Fibroblast of skin of left quadriceps (primary cell): ENCODE measurements at places on chromosomes 2 and 18.

DNA sequence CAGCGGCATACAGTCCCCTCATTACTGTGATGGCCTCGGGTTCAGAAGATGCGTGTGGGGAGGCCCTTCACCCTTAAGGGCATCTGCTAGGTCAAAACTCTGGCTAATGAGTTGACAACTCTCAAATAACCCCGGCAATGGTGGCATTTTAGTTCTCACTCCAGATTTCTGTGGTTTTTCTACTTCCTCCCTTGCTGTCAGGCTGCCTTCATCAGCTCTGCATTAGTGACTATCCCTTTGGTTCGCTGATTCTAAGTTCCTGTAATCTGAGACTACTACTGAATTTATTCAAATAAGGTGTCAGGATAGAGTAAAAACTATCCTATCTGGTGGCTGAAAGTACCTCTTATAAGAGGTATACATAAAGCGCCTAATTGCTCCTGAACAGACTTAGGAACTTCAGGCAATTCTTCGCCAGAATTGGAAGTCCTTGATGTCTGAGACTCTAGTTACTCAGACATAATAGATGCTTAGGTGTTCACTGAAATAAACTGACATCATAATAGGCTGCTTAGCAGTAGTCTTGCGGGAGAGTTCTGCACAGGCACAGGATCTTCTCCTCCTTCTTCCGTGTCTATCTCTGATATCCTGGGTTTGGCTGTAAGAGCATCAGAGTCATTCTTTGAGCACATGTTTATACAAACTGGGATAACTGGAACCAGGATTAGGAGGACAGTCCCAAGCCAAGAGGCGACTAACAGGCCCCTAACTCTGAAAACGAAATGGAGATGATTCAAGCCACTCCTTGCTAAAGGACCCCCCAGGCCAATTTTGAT lies 194.5 kb downstream of the DNER start:
- DNase-seq = no peak

GRCh38 chr2:24354957-24355356 lies 5.4 kb downstream of the ITSN2 start:
- DNase-seq = no peak

DNA sequence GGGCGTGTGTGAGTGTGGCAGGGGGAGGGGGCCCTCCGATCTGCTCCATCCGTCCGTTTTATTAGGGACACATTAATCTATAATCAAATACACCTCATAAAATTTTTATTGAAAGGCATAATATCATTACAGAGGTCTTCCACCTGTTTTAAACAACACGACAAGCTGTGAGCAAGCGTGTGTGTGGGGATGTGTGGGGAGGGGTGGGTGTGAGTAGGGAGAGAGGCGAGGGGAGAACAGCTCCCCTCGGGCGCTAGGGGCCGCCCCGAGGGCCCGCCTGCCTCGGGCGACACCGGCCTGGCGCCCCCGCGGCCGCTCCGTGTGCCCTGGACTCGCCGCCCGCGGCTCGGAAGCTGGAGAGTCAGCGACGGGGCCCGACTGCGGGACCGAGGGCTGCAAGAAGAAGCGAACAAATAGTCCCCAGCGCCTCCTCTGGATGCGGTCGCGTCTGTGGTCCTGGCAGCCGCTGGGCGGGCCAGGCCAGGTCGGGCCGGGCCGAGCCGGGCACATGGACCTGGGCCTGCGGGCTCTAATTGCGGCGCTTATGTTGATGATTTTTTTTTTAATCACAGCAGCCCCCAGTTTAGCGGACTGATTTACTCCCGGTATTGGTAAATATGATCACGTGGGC lies 352 bp upstream of the HOXD9 start:
- DNase-seq = no peak

- DNase-seq = no peak
These were observed 30.1 kb downstream of the GREB1L start for GRCh38 chr18:21272016-21272579.

DNA sequence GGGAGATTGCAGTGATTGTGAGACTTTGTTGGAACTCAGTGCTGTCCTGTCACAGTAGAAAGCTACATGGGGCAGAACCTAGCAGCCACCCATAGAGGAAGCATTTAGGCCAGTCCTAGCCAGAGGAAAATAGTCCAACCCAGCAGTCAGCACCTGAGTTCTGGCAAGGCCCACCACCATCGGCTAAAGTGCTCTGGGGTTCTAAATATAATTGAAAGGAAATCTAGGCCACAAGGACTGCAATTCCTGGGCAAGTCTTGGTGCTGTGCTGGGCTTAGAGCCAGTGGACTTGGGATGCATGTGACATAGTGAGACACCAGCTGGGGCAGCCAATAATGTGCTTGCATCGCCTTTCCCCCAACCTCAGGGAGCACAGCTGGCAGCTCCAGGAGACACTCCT lies 28.9 kb upstream of the ACTR2 start:
- no peak for DNase-seq

DNA sequence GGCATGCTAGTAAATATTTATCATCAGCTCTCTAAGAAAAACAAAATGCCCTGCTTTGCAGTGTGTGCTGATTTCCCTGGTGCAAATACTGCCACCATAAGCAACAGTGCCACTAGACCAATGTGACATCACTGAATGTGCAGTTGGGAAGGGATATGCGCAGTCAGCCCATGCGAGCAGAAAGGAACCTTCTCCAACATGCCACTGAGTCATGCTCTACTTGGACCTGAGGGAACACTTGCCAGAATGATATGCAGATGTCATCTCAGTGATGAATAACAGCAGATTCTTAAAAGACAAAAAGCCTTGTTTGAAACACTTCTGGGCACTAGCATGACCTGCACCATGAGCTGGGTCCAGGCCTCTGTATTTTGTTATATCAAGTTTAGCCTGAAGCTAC lies 55.3 kb upstream of the REL start:
- no peak for DNase-seq

DNA sequence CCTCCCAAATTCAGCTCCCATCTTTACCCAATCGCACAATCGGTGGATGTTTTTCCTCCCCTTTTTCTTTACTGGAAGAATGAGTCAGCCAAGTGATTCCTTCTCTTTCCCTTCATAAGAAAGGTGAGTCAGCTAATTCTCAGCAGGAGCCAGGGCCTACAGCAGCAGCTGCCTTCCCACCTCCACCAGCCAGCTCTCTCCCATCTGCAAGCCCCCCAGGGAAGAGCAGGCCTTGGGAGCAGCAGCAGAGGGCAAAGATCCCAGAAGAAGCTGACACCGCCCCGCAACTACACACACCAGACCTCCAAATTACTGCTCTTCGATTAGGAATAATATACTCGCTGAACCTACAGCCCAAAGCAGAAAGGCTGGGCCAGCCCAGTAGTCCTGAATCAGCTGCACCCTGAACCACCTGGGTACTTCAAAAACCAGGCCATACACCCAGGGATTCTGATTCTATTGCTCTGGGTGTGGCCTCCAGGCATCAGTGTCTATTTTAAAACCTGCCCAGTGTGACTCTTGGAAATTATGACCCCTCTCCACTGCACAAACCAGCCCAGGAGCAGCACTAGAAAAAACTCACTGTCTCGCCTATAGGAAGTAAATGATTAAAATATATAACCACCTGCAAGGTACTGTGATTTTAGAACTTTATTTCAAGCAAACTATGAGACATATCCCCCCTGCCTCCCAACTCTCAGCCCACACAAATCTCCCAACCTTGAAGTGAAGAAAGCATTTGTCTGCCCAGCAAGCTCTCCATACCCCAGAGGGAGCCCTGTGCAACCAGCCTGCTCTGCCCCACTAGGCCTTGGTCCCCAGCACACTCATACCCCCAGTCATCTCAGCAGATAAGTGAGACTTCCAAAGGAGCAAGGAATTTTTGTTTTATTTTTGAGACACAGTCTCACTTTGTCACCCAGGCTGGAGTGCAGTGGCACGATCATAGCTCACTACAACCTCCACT lies 7.3 kb downstream of the SFXN5 start:
- peak; percentile 71 for DNase-seq

DNA sequence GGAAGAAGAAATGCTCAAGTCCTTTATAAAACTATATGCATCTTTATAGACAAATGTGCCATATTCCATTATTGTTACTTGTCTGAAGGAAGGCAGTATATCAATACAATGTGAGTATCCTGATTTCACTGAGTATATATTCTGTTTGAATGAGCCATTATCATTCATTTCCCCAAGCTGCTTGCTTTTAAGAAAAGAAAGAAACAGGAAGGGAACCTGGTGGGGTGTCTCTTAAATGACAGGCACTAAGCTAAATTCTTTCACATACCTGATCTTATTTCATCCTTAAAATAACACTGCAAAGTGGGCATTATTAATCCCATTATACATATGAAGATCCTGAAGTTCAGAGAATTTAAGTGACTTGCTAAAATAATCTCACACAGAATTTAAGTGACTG lies 307.9 kb downstream of the SLC8A1 start:
- no peak for DNase-seq

GRCh38 chr2:239075918-239076758 lies 228.3 kb downstream of the TWIST2 start:
- DNase-seq = no peak

DNA sequence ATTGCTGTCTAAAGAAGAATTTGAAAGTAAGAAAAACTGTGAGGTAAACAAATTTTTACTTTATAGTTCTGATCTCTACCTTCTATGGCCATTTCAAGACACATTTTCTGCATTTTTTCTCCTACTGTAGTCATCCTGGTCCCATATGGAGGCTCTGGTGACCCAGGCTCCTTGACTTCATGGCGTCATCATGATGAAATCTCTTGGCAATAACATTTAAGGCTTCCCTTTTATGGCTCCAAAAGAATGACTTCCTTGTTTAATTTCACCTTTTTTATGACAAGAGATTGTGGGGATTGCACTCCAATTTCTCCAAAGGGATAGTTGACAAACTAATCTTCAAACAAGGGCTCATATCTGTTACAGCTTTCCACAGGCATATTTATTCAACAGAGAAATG lies 143.0 kb upstream of the SCN7A start:
- no peak for DNase-seq

GRCh38 chr2:166972002-166972401 lies 83.7 kb downstream of the XIRP2 start:
- no peak for DNase-seq

- no peak for DNase-seq
These were observed 86.2 kb downstream of the SCN1A start for GRCh38 chr2:166041613-166042012.

DNA sequence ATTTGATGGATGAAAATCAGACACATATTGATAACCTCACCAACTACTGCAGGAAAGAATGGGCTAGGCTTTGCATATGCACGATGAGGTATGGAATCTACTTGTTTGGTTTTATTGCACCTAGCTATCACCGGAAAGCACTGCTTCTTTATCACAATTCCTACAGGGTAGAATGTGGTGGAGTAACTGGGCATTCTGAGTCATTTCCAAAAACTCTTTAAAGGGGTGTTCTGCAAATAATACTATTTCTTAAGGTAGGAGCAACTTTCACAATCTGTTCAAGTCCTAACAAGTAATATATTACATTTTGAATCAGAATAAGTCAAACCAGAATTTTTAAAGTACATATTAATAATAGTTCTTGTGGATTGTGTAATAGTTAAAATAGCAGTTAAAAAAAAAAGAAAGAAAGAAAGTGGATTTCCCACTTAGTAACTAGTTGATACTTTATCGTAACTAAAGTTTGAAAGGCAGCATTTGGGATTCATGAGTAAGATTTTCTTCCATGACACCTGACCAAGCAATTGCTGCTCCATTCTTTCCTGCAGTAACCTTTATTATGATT lies 40.5 kb downstream of the INO80C start:
- no peak for DNase-seq

- peak; percentile 19 for DNase-seq
These were observed 69.5 kb upstream of the PSMD14 start for GRCh38 chr2:161238560-161239325.

GRCh38 chr2:38925982-38926381 lies 36.3 kb downstream of the ARHGEF33 start:
- DNase-seq = no peak

- DNase-seq = peak; percentile 74
These were observed 60.3 kb upstream of the AGPS start for GRCh38 chr2:177332026-177332991.

- no peak for DNase-seq
These were observed 122.8 kb upstream of the WDSUB1 start for GRCh38 chr2:159409116-159409800.

DNA sequence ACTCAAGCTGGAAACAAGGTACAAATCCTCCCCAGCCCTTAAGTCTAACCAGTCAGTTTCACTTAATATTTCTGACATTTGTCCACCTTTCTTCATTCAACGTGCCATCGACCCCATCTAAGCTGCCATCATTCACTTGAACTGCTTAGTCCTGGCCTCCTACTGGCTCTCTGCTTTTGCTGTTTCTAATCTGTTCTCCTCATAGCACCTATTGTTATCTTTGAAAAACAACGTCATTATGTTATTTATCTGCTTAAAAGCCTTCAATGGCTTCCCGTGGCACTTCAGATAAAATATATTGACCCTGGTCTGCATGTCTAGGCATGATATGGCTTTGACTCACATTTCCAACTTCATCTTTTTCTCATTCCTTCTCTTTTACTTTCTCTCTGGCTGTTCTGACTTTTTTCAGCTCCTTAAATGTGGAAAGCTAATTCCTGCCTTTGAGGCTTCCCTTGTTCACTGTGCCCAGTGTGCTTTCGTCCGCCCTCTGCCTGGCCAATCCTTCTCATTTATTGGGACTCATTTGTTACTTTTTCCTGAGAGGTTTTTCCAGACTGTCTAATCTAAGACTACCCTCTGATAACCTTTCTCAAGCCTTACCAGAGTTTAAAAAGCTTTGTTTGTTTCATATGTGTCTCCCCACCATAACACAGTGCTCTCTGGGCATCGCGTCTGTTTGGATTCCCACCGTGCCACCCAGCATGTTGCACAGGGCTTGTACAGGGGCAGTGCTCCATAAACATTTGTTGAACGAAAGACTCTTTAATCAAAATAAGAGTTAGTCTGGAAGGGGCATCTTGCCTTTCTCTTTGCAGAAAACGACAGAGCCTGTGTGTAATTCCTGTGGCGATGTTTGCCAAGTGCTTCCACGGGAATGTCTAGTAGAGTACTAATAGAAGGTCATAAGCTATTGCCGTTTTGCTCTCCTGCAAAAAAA lies 183.9 kb downstream of the FMNL2 start:
- DNase-seq = no peak

GRCh38 chr2:203603456-203604389 lies 68.6 kb upstream of the RAPH1 start:
- DNase-seq = no peak

GRCh38 chr2:198490748-198491147 lies 686.4 kb downstream of the PLCL1 start:
- DNase-seq = no peak

- DNase-seq = no peak
These were observed 13.3 kb upstream of the CDH7 start for GRCh38 chr18:65737471-65737955.

- DNase-seq = no peak
These were observed 436.9 kb downstream of the SLC4A3 start for GRCh38 chr2:220064111-220065030.

- no peak for DNase-seq
These were observed 236.0 kb downstream of the BCL2 start for GRCh38 chr18:63083555-63083954.

- no peak for DNase-seq
These were observed 52.2 kb downstream of the PLB1 start for GRCh38 chr2:28547906-28548600.

- no peak for DNase-seq
These were observed 94.3 kb downstream of the IRS1 start for GRCh38 chr2:226705133-226705886.
